ENCODE measurements at places on chromosomes 12 and 14.
A peak's percentile ranks its signal among the peaks of the same experiment; 100 is the strongest.

DNA sequence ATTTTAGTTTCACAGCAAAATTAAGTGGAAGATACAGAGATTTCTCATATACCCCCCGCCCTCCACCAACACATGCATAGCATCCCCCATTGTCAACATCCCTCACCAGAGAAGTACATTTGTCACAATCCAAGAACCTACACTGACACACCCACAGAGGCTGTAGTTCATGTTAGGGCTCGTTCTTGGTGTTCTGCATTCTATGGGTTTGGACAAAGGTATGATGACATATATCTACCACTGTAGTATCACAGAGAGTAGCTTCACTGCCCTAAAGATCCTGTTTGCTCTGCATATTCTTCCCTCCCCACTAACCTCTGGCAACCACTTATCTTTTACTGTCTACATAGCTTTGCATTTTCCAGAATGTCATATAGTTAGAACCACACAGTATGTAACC lies 444.6 kb upstream of the DCN start:
- no peak for DNase-seq

DNA sequence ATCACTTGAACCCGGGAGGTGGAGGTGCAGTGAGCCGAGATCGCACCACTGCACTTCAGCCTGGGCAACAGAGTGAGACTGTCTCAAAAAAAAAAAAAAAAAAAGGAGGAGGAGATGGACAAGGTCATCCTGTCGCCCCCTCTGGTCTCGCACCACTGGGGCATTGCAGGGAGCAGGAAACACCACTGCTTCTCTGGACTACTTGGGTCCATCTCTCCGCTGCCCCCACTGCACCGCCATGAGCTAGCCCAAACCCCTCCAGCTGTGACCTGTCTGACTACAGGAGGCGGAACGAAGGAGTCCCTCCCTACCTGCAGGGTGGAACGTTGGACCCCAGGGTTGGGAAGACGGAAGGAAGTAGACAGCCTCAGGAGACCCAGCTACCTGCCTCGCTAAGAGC lies 18.2 kb upstream of the FAM222A start:
- no peak for DNase-seq

DNA sequence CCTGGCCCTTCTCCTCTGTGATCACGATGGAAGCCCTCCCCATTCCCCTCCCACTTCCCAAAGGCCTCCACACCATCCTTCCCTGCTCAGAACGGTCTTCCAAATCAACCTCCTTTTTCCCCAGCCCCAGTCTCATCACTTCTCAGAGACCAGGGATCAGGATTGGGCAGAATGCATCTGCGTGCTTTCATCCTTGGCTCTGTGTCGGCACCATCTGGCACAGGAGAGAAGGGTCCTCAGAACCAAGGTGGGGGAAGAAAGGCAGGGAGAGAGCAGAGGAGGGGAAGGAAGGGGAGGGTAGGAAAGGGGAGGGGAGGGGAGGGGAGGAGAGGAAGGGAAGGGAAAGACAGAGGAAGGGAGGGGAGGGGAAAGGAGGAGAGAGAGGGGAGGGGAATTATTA lies 52.4 kb upstream of the FICD start:
- DNase-seq: no peak

DNA sequence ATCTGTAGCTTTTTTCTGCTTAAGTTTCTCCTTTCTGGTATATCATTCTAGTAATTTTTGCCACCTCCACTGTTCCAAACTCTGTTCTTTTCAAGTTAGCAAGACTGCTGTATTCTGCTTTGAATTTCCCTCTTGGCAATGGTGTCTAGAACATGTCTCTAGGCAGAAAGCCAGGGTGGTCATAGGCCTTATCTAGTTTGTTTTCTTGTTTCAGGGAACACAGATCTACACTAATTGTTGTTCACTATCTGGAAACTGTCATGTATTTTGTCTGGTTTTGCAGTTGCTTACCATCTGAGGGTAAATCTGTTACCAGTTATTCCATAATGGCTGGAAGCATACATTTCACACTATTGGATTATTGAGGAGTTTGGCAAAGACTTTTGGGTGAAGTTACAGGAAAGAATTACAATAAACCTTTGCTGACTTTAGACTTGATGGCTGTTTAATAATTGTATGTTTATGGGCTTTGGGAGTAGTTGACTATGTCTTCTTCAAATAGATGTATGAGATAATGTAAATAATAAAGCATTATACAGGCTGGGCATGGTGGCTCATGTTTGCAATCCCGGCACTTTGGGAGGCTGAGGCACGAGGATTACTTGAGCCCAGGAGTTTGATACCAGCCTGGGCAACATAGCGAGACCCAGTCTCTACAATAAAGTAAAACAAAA lies 41.4 kb downstream of the FUT8 start:
- no peak for DNase-seq

DNA sequence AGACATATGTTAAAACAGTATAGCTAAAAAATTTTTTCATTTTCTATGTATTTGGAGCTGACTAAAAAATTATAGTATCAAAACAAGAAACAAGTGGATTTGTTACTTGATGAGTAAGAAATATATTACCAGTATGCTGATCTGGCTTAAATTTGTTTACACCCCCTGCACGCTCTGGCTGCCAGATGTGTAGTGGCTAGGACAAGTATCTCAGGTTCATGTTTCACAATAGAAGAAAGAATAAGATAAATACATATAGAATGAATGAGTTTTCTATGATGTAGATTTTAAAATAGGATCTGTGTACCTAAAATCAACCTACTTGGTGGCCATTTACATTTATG lies 13.1 kb downstream of the NAA30 start:
- DNase-seq: no peak

DNA sequence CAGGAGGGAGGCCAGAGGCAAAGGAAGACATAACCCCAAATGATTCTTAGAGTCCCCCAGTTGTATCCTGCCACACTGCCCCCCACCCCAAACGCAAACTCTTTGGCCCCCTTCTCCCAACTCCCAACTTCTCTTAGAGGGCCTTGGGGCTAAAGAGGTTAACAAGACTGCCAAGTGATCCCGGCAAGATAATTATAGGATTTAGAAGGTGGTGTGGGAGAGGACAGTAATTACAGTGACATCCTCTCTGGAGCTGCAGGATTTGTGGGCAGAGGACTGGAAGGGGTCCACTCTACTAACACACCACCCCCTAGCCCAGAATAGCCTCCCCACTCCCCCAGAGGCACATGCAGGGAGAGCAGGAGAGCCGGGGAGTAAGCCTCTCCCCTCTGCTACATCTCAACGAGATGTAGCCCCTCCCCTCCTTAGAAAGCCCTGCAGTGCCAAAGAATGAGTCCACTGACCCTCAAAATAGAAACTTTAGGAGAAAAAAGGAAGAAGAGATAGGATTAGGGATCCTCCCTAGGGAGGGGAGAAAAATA lies 5.3 kb upstream of the GDF11 start:
- DNase-seq: no peak

DNA sequence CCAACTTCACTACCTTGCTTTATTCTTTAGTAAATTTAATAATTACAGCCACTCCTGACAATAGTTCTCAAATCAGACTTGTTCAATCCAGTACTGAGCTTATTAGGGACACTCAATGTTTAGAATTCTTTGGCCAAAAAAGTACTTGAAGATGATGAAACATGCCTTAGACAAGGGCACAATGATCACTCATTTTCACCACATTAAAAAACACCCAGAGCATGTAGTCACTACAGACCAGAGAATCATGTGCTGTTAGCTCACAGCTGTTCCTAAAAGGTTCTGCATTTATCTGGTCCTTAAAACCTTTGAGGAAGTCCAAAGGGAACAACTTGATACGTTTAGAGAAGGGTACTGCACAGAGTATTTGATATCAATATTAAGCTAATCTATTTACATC lies 98.7 kb downstream of the INSM2 start:
- DNase-seq: no peak

- peak; percentile 12 for DNase-seq
Observed at GRCh38 chr12:27821259-27821973, 41.4 kb upstream of the MANSC4 start.

DNA sequence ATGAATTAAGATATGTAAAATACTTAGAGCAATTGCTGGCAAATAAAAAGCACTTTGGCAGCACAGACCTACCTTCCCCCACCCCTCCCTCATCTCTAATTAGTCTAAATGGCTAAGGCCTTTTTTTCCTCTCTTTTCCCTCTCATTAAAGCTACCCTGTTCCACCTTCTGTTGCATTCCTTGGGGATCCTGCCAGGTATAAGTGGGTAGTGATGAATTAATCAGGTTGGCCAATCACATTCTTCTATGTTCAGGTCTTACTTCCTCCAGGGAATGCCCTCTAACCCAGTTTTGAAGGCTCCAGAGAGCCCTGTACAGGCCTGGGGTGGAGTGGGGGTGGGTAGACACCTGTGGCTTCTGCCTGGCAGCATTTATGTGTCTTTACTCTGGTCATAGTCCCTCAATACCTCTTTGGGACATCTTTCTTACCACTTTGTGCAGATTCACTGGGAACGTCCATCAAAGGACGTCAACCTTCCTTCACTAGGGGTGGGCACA lies 28.4 kb downstream of the HSPB8 start:
- DNase-seq: no peak

- no peak for DNase-seq
Observed at GRCh38 chr12:99766408-99766807, 118.9 kb downstream of the GARIN6 start.

GRCh38 chr14:99125616-99126431 lies 146.2 kb downstream of the BCL11B start:
- DNase-seq: no peak

- DNase-seq: no peak
Observed at GRCh38 chr12:127785986-127786590, 480.9 kb upstream of the TMEM132C start.
